ENCODE measurements at places on chromosomes 1 and 21. TPM values are rescaled to one million over a fixed set of nuclear protein-coding genes. Genes with fewer than 3 reads are reported as not detected.

Gene B3GALT5
- total RNA-seq = not detected

Gene NTMT2
- total RNA-seq = not detected

Gene OR14I1
- total RNA-seq = not detected

Gene TMEM269
- not detected for total RNA-seq

Gene RCOR3
- 34.0 TPM for total RNA-seq

Gene DONSON
- total RNA-seq = 22.4 TPM

Gene SPATA21
- total RNA-seq = not detected

Gene SPRR2B
- not detected for total RNA-seq

Gene ETV3L
- not detected for total RNA-seq

Gene CDA
- total RNA-seq = not detected

Gene CYP4A11
- not detected for total RNA-seq

Gene TMEM82
- not detected for total RNA-seq

Gene TNFRSF18
- total RNA-seq = 0.34 TPM

Gene CD84
- total RNA-seq = not detected

Gene FMO2
- total RNA-seq = not detected

Gene HSD3B1
- not detected for total RNA-seq

Gene LAPTM5
- not detected for total RNA-seq

Gene S100A8
- total RNA-seq = not detected

Gene LCE1F
- total RNA-seq = not detected

Gene SLC16A4
- total RNA-seq = 26.0 TPM

Gene LCE3E
- total RNA-seq = not detected

Gene OXCT2
- 0.69 TPM for total RNA-seq

Gene HAO2
- 10.0 TPM for total RNA-seq

All from melanocyte of skin (primary cell).